T-cell (primary cell): ENCODE measurements at places on chromosomes 6 and 20. TPM values are rescaled to one million over a fixed set of nuclear protein-coding genes. Genes with fewer than 3 reads are reported as not detected.

- DNase-seq: no peak
These were observed 40.9 kb downstream of the SUMO4 start for GRCh38 chr6:149440735-149441671.

DNA sequence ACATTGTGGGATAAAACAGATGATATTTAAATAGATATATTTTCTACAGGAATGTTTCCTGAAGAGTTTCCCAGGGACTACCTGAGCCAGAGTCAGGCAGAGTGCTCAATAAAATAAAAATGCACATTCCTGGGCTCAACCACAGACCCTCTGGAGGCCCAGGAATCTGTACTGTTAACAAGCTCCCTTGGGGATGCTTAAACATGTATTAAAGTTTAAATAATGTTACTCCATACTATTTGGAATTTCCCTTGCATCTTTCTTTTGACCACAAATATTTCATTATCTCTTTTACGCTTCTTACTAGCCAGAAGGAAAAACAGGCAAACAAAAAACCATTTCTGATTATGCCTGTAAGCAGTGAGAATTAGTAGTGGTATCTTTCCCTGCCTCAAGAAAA, 42.3 kb downstream of the GPR63 start:
- no peak for DNase-seq

DNA sequence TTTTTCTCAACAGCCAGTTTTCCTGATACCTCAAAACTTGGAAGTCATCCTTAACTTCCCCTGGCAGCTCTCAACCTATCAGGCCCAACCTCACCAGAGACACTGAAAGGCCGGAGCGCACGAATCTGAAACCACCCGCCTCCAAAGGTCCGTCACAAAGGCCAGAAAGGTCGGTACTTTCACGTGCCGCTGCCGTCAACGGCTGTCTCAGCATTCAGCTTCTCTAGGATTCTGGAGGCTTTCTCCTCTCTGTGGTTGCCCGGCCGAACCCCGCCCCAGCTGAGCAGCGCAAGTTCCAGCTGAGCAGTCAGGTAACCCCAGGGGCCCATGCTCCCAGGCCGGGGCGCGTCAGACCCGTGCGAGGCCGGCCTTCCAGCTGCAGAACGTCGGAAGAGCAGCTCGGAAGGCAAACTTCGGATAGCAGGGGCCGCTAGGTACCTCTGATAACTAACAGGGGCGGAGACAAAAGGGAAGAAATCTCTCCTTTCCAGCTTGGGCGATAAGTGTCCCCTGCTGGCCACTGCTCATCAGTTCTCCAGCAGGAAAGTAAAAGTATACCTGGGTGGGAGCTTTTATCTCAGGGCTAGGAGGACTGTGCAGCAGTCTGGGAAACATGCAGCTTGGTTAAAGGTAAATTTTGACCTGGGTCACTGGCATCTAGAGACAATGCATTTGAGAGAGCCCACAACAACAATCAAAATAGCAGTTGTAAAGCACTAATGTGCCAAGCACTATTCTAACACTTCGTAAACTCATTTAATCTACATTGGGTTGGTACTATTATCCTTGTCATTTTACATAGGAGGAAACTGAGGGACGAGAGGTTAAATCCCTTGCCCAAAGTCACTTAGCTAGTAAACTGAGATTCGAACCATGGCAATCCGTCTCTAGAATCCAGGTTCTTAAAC, 16.1 kb downstream of the ZSCAN12 start:
- DNase-seq: no peak

- no peak for DNase-seq
These were observed 289.4 kb upstream of the STXBP5 start for GRCh38 chr6:146914489-146915483.

Gene LRP11
- total RNA-seq: 2.1 TPM
